ENCODE measurements at places on chromosomes 1 and 21.

GRCh38 chr1:36419569-36419968, 21.9 kb upstream of the LSM10 start:
- DNase-seq, result no peak

- no peak for DNase-seq
Observed at GRCh38 chr1:228283043-228283371, 75.2 kb downstream of the OBSCN start.

GRCh38 chr1:204446413-204447111, 34.9 kb upstream of the PPP1R15B start:
- no peak for DNase-seq

GRCh38 chr1:56063461-56063860, 515.9 kb downstream of the PLPP3 start:
- DNase-seq, result no peak

DNA sequence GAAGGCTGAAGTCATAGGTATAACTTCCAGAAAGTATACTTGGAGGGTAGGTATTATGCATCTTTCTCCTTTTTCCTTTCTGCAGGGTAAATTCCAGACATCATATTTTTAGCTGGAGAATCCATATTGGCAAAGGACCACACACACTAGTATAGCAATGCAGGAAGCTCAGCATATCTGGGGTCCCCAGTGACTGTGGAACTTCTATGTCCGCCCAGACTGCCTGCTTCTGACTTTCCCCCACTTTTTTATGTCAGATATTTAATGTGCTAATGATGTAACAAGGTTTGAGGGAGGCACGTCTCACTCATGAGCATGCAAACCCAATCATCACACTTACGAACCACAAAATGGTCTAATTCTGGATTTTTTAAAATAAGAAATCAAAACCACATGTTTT, 90.4 kb downstream of the BACH1 start:
- DNase-seq, result no peak

GRCh38 chr1:194829492-194829891, 1643.1 kb upstream of the B3GALT2 start:
- no peak for DNase-seq

GRCh38 chr1:107954126-107954525, 10.9 kb downstream of the VAV3 start:
- no peak for DNase-seq

Measured in AG09309 (cell line).